ENCODE measurements at places on chromosomes 5 and 9. TPM values are rescaled to one million over a fixed set of nuclear protein-coding genes. Genes with fewer than 3 reads are reported as not detected.

The PLPP7 gene
- 7.2 TPM for total RNA-seq

The CFAP90 gene
- 2.8 TPM for total RNA-seq

The UGT3A1 gene
- not detected for total RNA-seq

The PGM5 gene
- 1.6 TPM for total RNA-seq

The ZNF462 gene
- total RNA-seq, result 182 TPM

The TXNDC8 gene
- not detected for total RNA-seq

The TYRP1 gene
- total RNA-seq, result 0.31 TPM

The NCBP1 gene
- total RNA-seq, result 68.9 TPM

The AFAP1L1 gene
- total RNA-seq, result 5.9 TPM

The PCDHGA7 gene
- 23.8 TPM for total RNA-seq

The LCN1 gene
- total RNA-seq, result not detected

The ADCY2 gene
- total RNA-seq, result 23.2 TPM

The ANKRD18A gene
- total RNA-seq, result 8.1 TPM

The ABO gene
- total RNA-seq, result not detected

The TMC1 gene
- total RNA-seq, result 0.94 TPM

The CCL21 gene
- total RNA-seq, result not detected

The SLC6A18 gene
- not detected for total RNA-seq

The OR2Y1 gene
- not detected for total RNA-seq

The PIP5KL1 gene
- 3.4 TPM for total RNA-seq

The COX7C gene
- 197 TPM for total RNA-seq

The NFIB gene
- 240 TPM for total RNA-seq

The ANKRD18B gene
- total RNA-seq, result not detected

The DNAI1 gene
- 2.2 TPM for total RNA-seq

The PDCD1LG2 gene
- 0.63 TPM for total RNA-seq

The ZNF608 gene
- total RNA-seq, result 121 TPM

The PCA3 gene
- total RNA-seq, result 1.6 TPM

The SPATA31C1 gene
- not detected for total RNA-seq

The MYMK gene
- not detected for total RNA-seq

The ENC1 gene
- total RNA-seq, result 2,270 TPM

The GPRIN1 gene
- total RNA-seq, result 113 TPM

The PCDHB12 gene
- total RNA-seq, result 36.9 TPM

The PCDHGB2 gene
- total RNA-seq, result 21.9 TPM

The FRRS1L gene
- total RNA-seq, result 85.4 TPM

The GRXCR2 gene
- not detected for total RNA-seq

The GAPT gene
- total RNA-seq, result not detected

The DOCK2 gene
- total RNA-seq, result 6.3 TPM

The SEMA6A gene
- total RNA-seq, result 71.4 TPM

The TAF11L10 gene
- not detected for total RNA-seq

All from parietal lobe (tissue), 2 donors.